ENCODE measurements at places on chromosomes 1 and 21.

- DNase-seq: peak; percentile 86
Observed at GRCh38 chr1:1678581-1679380, 13.8 kb downstream of the SLC35E2B start.

DNA sequence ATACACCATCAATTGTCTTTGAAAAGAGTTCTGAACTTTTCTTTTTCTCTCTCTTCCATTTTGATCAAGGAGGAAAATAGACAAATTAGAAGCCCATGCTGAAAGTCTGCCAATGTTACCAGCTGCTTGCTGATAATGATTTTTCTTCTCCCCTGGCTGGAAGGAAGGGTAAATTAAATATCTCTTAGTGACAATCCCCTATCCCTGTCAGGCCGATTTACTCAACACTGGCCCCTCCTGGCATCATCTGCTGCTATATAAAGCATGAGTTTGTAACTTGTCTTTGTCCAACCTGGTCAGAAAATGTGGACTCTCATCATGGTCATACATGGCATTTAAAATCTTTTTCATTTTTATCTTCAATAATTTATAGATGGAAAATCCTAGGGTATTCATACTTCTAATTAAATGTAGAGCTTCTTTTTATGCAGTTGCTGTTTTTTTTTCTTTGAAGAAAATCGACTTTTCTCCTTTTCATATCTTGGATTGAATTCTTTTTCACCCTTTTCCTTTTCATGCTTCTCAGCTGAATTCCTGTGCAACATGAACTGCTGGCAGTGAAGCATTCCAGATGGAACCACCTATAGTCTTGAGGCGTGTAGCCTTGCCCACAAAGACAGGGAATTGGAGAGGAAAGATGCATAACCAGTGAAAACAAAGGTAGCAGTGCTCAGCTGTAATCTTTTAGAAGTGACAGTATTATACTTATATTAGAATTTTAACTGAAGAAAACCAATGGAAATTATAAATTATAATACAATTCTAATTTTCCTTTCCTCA lies 214.7 kb upstream of the PTGFR start:
- no peak for DNase-seq

GRCh38 chr1:93804412-93804811 lies 74.6 kb downstream of the DNTTIP2 start:
- no peak for DNase-seq

DNA sequence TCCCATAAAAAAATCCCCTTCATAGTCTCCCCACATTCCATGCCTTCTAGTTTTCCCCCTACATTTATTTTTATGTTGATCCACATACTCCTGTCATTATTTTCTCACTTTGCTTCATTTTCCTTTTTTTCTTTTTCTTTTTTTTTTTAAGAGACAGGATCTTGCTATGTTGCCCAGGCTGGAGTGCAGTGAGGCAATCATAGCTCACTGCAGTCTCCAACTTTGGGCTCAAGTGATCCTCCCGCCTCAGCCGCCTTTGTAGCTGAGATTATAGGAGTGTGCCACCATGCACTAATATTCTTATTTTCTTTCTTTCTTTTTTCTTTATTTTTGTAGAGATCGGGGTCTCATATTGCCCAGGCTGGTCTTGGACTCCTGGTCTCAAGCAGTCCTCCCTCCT lies 7.8 kb downstream of the RNF2 start:
- DNase-seq: no peak

GRCh38 chr1:31564606-31564989 lies 11.7 kb upstream of the TINAGL1 start:
- no peak for DNase-seq

- DNase-seq: no peak
Observed at GRCh38 chr1:235935235-235936225, 68.8 kb upstream of the LYST start.

- peak; percentile 57 for DNase-seq
Observed at GRCh38 chr1:184483101-184483683, 96.4 kb downstream of the C1orf21 start.

DNA sequence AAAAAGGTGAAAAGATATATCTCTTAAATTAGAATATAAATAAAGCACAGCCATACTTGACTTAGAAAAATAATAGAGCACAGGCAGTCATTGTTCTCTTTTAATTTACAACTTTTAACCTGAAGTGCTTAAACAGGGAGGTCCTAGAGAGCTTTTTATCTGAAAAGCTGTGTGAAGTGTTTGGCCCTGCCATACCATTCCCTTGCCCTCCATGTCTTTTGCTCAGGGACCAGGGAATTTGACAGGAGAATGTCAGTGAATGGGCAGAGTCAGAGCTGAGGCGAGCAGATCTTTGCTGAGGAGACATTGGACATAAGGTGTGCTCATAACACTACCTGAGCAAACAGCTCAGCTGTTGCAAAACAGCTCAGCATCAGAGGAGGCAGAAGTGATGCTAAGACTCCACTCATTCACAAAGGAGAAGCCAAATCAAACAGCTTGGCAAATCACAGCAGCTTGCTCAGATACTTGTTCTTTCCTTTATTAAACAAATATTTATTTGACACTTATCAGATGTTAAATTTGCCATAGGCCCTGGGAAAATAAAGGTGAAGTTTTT lies 14.9 kb upstream of the MGST3 start:
- DNase-seq: no peak

- DNase-seq: no peak
Observed at GRCh38 chr21:16891821-16892220, 621.0 kb upstream of the CXADR start.

GRCh38 chr1:21149855-21150432 lies 26.8 kb downstream of the EIF4G3 start:
- DNase-seq: no peak

- DNase-seq: no peak
Observed at GRCh38 chr1:20530306-20530705, 22.1 kb upstream of the FAM43B start.

GRCh38 chr1:96756789-96757188 lies 35.2 kb downstream of the PTBP2 start:
- DNase-seq: no peak

DNA sequence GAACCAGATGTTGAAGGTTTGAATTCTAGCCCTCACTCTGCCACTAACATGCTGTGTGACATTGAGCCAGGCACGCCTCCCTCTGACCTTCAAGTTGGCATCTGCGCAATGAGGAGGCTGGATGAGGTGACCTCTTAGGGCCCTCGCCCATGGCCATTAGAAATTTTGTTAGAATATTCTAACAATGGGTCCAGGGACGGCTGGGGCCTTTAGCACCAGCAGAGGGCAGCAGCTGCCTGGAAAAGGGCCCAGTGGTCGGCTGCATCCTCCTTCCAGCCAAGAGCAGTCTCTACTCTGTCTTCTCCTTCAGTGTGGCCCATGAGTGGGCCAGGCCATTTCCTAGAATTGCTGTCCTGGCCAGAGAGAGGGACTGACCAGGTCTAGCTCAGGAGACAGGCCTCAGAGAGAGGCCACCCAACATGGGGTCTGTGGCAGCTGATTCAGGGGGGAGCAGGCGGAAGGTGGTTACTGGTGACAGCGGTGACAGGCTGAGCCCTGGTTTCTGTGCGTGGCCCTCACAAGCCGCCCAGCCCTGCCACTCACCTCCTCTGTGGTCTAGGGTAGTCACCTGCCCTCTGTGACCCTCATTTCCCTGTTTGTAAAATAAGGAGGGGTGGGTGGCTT lies 101.3 kb upstream of the ACTL8 start:
- DNase-seq: peak; percentile 28

DNA sequence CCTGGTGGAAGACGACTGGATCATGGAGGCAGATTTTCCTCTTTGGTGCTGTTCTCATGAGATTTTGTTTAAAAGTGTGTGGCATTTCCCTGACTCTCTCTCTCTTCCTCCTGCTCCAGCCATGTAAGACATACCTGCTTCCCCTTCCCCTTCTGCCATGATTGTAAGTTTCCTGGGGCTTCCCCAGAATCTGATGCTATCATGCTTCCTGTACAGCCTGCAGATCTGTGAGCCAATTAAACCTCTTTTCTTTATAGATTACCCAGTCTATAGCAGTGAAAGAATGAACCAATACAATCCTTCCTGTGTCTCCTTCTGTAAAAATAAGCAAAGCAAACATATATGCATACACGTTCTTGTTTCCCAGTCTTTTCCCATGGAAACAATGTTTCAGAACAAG lies 273.2 kb downstream of the DYRK1A start:
- DNase-seq: no peak

DNA sequence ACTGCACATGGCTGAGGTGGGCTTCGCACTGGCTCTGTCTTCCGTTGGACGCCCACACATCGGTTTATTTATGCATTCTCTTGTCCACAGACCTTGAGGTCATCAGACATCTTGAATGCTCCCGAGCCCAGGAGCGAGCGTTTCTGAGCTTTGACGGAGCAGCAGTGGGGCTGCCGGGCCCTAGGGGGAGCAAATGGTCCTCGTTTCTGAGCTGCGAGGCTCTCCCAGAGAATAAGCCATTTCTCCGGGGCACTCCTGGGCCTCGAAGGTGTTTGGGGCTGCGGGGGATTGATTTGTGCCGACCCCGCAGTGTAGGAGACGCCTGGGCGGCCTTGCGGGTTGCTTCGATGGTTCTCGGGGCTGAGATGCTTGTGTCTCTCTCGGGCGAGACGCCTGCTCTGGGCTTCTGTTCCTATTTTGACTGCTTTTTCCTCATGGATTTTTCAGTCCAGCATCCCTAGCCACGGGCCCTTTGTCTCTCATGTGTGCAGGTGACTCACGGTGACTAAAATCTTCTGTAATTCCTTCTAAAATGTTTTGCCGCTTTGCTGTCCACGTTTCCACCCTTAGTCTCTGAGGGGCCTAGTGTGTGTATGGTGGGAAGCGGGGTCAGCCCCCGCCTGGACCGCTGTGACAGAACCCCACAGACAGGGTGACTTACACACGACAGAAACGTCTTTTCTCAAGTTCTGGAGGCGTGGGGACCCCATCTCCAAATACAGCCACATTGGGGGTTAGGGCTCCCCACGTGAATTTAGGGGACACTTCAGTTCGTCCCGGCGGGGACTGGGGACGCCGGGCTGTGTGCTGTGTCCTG lies 62.1 kb downstream of the FAAP20 start:
- DNase-seq: no peak

GRCh38 chr1:156135930-156136871 lies 17.2 kb upstream of the SEMA4A start:
- DNase-seq: no peak

Measured in MM.1S (cell line).